ENCODE measurements at places on chromosomes 11 and 22.

GRCh38 chr11:86449993-86450629, 75.4 kb downstream of the CCDC81 start:
- no peak for ATAC-seq

DNA sequence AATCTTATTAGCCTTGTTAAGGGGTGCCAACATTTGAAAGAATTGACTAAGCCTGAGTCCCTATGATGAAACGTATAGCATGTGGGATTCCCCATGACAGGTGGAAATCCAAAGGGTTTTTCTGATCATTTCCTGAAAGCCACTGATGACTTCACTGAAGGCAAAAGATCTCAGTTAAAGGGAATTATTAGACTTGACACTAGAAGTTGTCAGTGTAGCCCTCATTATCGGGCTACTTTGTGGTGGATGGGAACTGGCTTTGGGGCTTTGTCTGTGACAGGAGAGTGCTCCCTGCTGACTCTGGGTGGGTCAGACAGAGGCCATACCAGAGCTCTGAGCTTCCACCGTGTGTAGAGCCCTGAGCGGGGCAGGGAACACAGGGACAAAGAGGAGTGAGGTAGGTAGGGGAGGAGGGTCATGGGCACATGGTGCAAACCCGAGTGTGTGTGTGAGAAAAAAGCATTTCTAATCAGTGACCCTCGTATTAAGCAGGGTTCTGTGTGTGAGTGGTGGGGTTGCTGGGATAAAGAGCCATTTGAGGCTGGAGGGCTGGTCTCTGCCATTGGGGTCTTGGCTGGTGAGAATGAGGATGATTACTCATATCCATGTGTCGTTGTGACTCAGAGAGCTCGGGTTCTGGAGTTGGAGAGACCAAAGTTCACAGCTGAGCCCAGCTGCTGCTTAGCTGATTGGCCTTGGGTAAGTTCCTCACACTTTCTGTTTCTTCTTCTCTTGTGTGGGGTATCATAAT, 101.1 kb downstream of the GRIK4 start:
- ATAC-seq = no peak

- no peak for ATAC-seq
These were observed 720.1 kb downstream of the DLG2 start for GRCh38 chr11:84906995-84907394.

GRCh38 chr22:20241579-20242392, 26.3 kb downstream of the RTN4R start:
- no peak for ATAC-seq

- peak; percentile 45 for ATAC-seq
These were observed 52.6 kb upstream of the NAV2 start for GRCh38 chr11:19660076-19660475.

All from gastroesophageal sphincter (tissue), 4 donors.